ENCODE measurements at places on chromosomes 16 and 17. TPM values are rescaled to one million over a fixed set of nuclear protein-coding genes. Genes with fewer than 3 reads are reported as not detected.

- no peak overlapping the region for H3K27ac ChIP-seq
- H3K27me3 ChIP-seq = no peaks in the 10 kb centered on the region
- H3K4me1 ChIP-seq = no peaks in the 10 kb centered on the region
- H3K4me3 ChIP-seq = no peak overlapping the region
Observed at GRCh38 chr17:43680461-43680860, 18.7 kb upstream of the MEOX1 start.

Gene LRRC46
- total RNA-seq = 0.42 TPM

DNA sequence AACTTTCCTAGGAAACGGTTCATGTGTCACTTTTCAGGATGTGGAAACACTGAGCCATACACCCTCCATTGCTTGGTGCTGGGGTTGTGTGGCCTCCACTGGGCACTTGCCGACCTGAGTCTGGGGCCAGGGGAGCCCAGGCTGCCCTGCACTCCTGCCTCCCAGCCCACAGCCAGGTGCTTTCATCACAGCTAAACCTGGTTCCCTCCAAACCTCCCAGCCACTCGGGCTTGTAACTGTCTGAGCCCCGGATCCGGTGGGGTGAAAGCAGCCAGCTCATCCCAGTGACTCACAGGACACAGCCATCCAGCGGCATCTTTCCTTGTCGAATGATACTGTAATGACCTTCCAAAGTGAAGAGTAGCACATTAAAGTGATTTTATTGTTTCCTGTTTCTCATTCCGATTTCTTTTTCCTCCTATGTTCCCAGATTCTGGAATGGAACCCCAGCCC is 19.8 kb downstream of the CARHSP1 start:
- peaks cover 7% of the 10 kb centered on the region for H3K4me1 ChIP-seq
- H3K36me3 ChIP-seq = peaks cover 23% of the 10 kb centered on the region
- H3K27me3 ChIP-seq = no peaks in the 10 kb centered on the region
- H3K27ac ChIP-seq = no peak overlapping the region
- DNase-seq = no peak

GRCh38 chr16:1154291-1154886 is 1.5 kb downstream of the CACNA1H start:
- DNase-seq = no peak
- peak overlapping the region; percentile 63 for H3K4me3 ChIP-seq
- peaks cover 22% of the 10 kb centered on the region for H3K4me1 ChIP-seq
- H3K27me3 ChIP-seq = no peaks in the 10 kb centered on the region
- peak overlapping the region; percentile 22 for H3K27ac ChIP-seq
- H3K36me3 ChIP-seq = no peaks in the 10 kb centered on the region

DNA sequence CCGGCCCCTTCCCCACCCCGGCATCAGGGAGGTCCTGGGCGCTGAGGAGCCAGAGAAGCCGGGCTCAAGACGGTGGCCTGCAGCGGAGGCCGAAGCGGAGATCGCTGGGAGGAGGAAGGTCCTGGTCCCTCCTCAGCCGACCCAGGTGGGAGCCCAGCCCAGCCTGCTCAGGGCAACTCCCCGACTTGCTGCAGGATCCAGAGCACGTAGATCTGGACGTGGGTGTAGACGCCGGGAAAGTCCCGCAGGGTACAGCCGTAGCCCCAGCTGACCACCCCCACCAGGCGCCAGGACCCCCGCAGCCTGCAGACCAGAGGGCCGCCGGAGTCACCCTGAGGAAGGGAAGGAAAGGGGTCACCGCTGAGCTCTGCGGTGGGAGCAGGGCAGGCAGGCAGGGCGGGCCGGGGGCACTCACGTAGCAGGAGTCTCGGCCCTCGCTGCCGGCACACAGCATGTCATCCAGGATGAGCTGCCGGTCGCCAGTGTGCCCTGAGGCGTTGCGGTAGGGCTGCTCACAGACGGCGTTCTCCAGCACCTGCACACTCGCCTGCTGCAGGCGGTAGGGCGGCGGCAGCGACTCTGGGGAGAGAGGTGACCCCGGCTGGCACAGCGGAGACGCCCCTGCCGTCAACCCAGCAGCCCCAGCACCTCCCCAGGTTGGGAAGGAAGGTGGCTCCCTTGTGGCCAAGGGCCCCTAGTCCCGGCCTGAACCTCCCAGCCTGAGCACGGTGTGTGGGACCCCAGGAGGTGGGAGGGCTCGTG is 5.4 kb downstream of the TPSD1 start:
- H3K4me3 ChIP-seq = no peak overlapping the region
- no peaks in the 10 kb centered on the region for H3K27me3 ChIP-seq
- DNase-seq = no peak
- no peak overlapping the region for H3K27ac ChIP-seq
- H3K4me1 ChIP-seq = no peaks in the 10 kb centered on the region

DNA sequence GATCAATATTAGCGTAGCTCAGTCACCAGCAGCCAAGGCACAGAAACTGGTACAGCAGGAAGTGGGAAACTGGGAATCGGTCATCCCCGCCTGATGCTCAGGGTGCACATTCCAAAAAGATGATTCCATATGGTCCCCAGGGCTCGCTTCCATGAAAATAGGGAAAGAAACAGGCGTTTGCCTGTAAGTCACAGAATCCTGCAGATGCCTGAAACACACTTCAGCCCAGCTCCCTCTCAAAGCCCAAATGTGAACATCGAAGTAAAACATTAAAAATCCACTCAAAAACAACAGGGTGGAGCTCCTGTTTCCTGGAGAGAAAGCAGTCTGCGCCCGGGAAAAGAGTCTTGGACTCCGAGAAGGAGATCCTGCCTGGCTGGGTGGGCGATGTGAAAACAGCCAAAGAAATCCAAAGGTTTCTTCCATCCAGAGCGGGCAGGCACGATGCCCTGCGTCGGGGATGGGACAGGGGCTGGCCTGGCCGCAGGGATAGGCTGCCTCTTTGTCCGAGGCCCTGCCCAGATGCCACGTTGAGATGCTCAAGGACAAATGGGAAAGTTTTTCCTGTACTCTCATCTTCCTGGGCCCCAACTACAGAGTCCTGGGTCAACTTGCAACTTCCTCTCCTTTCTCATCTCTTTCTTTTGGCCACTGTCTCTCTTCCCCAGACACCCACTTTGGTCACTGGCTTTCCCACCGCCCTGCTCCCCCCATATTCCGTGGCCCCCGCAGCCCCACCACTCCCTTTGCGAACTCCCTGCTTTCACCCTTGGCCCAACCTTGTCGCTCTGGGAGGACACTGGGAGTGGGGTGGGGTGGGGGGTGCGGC is 743 bp downstream of the WIPI1 start:
- H3K4me1 ChIP-seq = peaks cover 24% of the 10 kb centered on the region
- H3K27me3 ChIP-seq = no peaks in the 10 kb centered on the region
- peak overlapping the region; percentile 86 for H3K4me3 ChIP-seq
- H3K27ac ChIP-seq = peak overlapping the region; percentile 96
- no peaks in the 10 kb centered on the region for H3K36me3 ChIP-seq

GRCh38 chr17:77312061-77312701 is 171.4 kb downstream of the SEC14L1 start:
- peaks cover 29% of the 10 kb centered on the region for H3K4me1 ChIP-seq
- H3K36me3 ChIP-seq = no peaks in the 10 kb centered on the region
- H3K27ac ChIP-seq = no peak overlapping the region
- H3K4me3 ChIP-seq = no peak overlapping the region
- no peaks in the 10 kb centered on the region for H3K27me3 ChIP-seq
- DNase-seq = no peak

- peak overlapping the region; percentile 31 for H3K27ac ChIP-seq
- H3K36me3 ChIP-seq = no peaks in the 10 kb centered on the region
- no peaks in the 10 kb centered on the region for H3K27me3 ChIP-seq
- H3K4me3 ChIP-seq = no peak overlapping the region
- DNase-seq = no peak
- H3K4me1 ChIP-seq = peaks cover 27% of the 10 kb centered on the region
Observed at GRCh38 chr16:61792194-61792909, 243.9 kb downstream of the CDH8 start.

Gene TEX19
- total RNA-seq = not detected

GRCh38 chr16:35746963-35747657 is 2287.7 kb downstream of the TP53TG3F start:
- H3K4me1 ChIP-seq = no peaks in the 10 kb centered on the region
- no peak overlapping the region for H3K27ac ChIP-seq
- no peak overlapping the region for H3K4me3 ChIP-seq
- no peaks in the 10 kb centered on the region for H3K27me3 ChIP-seq
- DNase-seq = no peak

DNA sequence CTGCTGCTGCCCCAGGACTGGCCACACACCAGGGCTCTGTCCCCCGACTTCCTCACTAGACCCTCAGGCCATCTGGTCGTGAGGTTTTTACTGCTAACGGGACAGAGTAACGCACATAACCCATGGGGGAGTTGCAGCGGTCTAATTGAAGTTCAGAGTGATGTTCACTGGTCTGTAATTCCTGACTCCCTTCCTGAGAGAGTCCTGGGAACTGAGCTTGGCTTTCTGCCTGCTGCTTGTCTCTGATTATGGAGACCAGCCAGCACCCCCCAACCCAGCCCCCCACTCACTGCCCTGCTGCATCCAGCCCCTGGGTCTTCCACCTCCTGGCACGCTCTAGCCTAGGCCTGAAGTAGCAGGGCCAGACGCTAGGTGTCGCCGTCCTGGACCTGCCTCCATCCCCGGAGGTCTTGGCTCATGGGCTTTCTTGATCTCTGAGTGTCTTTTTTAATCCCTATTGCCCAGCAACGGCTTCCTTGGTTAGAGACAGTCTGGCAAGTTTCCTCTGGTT is 192.9 kb downstream of the CCDC182 start:
- no peaks in the 10 kb centered on the region for H3K27me3 ChIP-seq
- DNase-seq = no peak
- peaks cover 38% of the 10 kb centered on the region for H3K4me1 ChIP-seq
- no peak overlapping the region for H3K4me3 ChIP-seq

Gene ADAMTS18
- 0.14 TPM for total RNA-seq

DNA sequence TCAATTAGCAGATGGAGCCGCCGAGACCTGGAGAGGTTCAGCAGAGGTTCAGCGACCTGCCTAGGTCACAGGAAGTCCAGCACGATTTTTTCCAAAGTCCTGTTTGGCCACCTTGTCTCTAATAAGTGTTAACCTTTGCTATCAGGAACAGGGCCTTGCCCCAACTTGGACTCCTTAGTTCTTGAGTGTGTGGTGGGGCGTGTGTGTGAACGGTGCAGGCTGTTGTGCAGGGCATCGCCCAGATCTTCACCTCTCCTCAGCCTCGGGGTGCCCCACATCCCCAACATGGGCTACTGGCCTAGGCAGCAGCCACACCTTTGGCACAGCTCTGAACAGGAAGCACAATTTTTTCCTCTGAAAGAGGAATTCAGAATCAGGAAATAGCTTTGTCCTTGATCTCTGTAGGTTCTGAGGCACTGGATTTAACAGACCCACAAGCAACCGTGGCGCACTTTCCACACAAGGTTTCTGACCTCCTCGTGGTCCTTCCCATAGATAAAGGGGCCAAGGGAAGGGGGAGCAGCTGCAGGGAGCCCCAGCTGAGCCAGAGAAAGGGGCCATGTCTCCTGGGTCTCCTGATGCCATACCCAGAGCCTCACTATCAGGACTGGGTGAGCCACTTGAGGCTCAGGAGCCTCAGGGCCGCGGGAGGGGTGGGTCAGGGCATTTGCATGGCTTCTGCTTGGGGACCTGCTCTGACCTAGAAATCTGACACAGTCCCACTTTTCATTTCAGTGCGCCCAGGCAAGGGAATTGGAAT is 10.4 kb downstream of the MPRIP start:
- peaks cover 42% of the 10 kb centered on the region for H3K4me1 ChIP-seq
- peak overlapping the region; percentile 9 for H3K27ac ChIP-seq
- DNase-seq = no peak
- peaks cover 4% of the 10 kb centered on the region for H3K36me3 ChIP-seq
- H3K27me3 ChIP-seq = no peaks in the 10 kb centered on the region

Gene TRIM16
- 26.3 TPM for total RNA-seq

GRCh38 chr16:49855822-49856671 is at the start of gene ZNF423:
Gene ZNF423 (minus strand): TSS chr16:49856112. CDS start chr16:49855774, 338 bp downstream.
- no peaks in the 10 kb centered on the region for H3K36me3 ChIP-seq
- H3K4me1 ChIP-seq = peaks cover 4% of the 10 kb centered on the region
- no peaks in the 10 kb centered on the region for H3K27me3 ChIP-seq
- peak within 1 kb of the TSS; percentile 97 for H3K4me3 ChIP-seq
- peak within 1 kb of the TSS; percentile 80 for H3K27ac ChIP-seq
- no peak for DNase-seq

DNA sequence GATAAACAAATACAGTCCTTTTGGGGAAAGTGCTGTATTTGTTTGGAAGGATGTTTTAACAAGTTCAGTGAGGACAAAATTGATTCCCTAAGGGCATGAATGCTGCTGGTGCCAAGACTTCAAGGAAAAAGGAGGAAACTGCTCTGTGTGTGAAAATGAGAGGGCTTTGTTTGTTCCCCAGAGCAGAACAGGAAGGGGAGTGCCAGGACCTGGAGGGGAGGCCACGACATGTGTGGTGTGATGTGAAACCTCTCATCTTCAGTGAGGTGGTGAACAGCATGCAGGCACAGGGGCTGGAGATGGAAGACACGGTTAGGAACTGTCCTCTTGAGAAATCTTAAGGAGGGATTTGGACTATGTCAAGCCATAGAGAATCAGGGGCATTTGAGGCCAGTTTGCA is 46.6 kb upstream of the GRIN2A start:
- H3K27me3 ChIP-seq = no peaks in the 10 kb centered on the region
- H3K27ac ChIP-seq = no peak overlapping the region
- H3K4me3 ChIP-seq = no peak overlapping the region
- H3K36me3 ChIP-seq = no peaks in the 10 kb centered on the region
- no peaks in the 10 kb centered on the region for H3K4me1 ChIP-seq

GRCh38 chr16:66740533-66740932 is 10.9 kb downstream of the DYNC1LI2 start:
- no peak overlapping the region for H3K27ac ChIP-seq
- H3K4me3 ChIP-seq = no peak overlapping the region
- no peaks in the 10 kb centered on the region for H3K27me3 ChIP-seq

- DNase-seq = no peak
- H3K27me3 ChIP-seq = no peaks in the 10 kb centered on the region
- H3K4me1 ChIP-seq = peaks cover 9% of the 10 kb centered on the region
Observed at GRCh38 chr17:41308251-41308917, 725 bp downstream of the KRTAP16-1 start.

Gene B3GNT9
- total RNA-seq = 59.6 TPM

DNA sequence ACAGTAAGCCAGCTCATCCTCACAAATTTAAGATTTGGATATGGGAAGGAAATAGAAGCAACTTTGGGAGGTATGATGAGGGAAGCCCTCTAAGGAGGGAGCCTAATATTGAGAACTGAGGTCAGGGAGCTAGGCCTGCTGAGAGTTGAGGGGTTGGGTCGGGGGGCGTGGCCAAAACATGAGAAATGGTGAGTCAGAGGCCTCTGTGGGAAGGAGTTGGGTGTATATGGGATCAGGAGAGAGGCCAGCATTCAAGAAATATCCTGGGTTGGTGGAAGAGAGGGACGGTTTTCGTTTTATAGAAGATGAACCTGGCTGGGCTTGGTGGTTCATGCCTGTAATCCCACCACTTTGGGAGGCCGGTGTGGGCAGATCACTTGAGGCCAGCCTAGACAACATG is 48.4 kb downstream of the CLEC16A start:
- H3K4me3 ChIP-seq = no peak overlapping the region
- H3K4me1 ChIP-seq = no peaks in the 10 kb centered on the region
- no peaks in the 10 kb centered on the region for H3K27me3 ChIP-seq
- H3K36me3 ChIP-seq = peaks cover 6% of the 10 kb centered on the region
